ENCODE measurements at places on chromosomes 3 and 15.

GRCh38 chr15:31024330-31024729 is 32.9 kb upstream of the MTMR10 start:
- DNase-seq = no peak

DNA sequence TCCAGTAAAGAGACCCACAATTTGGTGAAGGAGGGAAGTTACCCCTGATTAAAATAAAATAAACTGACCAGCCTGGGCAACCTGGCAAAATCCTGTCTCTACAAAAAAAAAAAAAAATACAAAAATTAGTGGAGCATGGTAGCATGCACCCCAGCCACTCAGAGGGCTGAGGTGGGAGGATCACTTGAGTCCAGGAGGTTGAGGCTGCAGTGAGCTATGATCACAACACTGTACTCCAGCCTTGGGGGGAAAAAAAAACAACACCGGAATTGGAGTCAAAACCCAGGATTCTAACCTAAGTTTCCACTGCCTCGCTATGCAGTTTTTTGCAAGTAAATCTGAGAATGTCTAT is 22.5 kb downstream of the DCAF1 start:
- no peak for DNase-seq

GRCh38 chr3:188432802-188433520 is 279.0 kb downstream of the LPP start:
- no peak for DNase-seq

DNA sequence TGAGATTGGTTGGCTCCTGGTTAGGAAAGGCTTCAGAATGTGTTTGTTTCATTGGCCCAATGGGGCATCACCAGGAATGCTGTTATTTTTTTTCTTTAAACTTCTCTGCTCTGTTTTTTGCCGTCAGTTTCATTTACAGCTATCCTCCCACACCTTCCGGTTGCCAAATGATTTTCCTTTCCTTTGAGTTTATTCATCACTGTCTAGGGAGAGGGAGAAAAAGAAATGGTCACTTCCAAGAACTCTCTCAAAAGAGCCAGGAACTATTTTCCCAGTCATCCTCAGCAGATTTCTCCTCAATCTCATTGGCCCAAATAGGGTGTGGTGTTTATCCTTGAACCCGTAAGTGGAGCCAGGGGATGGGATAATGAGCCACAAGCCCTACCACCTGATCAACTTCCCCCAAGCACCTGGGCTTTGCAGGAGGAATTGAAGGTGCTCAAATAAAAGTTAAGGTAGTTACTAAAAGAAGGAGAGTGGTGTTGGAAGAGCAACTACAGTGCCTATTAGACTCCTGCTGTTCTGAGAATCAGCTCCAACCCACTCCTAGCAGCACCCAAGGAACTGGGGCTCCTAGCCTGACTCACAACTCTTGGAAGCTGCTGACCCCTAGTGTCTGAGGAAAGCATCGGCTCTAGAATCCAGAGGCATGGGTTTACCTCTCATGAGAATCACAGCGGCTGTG is 183.8 kb upstream of the IL12A start:
- peak; percentile 76 for DNase-seq

- no peak for DNase-seq
Measured at GRCh38 chr3:9439331-9439730, 41.9 kb downstream of the SETD5 start.

- DNase-seq = no peak
Measured at GRCh38 chr3:26090589-26090988, 300.7 kb downstream of the OXSM start.

All from DMS 273 treated with DMSO at 0.1 percent for 48 hours (cell line).